ENCODE measurements at places on chromosomes 2 and 18. TPM values are rescaled to one million over a fixed set of nuclear protein-coding genes. Genes with fewer than 3 reads are reported as not detected.

GRCh38 chr2:152825834-152826233 is 107.4 kb downstream of the ARL6IP6 start:
- peak; percentile 77 for DNase-seq

DNA sequence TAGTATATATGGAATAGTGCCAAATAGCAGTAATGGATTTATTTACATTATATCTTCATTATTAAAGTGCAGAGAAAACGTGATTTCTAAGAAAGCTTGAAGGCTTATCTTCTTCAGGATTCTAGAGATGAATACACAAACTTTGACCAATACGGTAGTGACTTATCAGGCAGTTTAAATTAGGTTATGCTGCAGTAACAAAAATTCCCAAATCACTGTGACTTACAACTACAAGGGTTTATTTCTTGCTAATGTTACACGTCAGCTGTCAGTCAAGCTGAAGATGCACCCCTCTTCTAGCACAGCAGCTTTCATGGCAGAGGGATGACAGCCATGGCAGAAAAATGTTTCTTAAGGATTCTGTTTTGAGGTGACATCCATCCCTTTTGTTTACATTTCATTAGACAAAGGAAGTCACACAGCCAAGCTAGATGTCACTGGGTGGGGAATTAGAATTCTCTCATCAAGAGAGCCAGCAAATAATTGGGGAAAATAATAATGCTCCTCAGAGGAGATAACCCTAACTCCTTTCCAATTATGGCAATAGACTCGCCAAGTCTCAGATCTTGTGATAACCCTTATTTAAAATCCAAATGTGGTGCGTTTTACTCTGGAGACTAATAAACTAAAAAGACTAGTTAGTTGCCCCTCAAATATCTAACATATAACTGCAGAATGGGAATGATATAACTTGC is 268.3 kb upstream of the CYP26B1 start:
- no peak for DNase-seq

GRCh38 chr2:211793690-211794089 is 744.9 kb downstream of the ERBB4 start:
- DNase-seq = no peak

DNA sequence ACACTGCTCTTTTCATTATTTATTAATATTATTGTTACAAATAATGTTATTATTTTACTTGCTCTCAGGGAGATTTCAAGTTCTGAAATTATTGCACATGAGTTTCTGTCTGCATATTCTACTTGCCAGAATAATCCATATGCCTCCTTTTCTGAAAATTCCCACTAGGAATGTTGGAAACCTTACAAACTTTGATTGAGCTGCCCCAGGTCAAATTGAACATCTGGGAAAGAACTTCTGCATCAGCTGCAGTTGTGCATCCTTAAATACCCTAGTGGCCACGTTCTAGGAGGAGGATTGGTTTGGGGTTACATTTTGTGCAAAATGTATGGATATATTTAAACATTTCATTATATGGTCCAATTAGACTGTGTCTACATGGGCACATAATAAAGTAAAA is 1302.7 kb upstream of the PIK3C3 start:
- DNase-seq = no peak

- DNase-seq = peak; percentile 44
Measured at GRCh38 chr2:22904126-22904684, 480.8 kb upstream of the KLHL29 start.

ANKRD30BL gene
- not detected for total RNA-seq

LAMA3 gene
- total RNA-seq = 1.9 TPM
